ENCODE measurements at places on chromosomes 13 and 19. TPM values are rescaled to one million over a fixed set of nuclear protein-coding genes. Genes with fewer than 3 reads are reported as not detected.

ZNF850 gene
- total RNA-seq: 1.6 TPM

CLEC11A gene
- 16.2 TPM for total RNA-seq

OR7A5 gene
- total RNA-seq: not detected

FXYD3 gene
- total RNA-seq: not detected

All from glomerular endothelial cell (primary cell).